ENCODE measurements at places on chromosomes 5 and 9. TPM values are rescaled to one million over a fixed set of nuclear protein-coding genes. Genes with fewer than 3 reads are reported as not detected.
A peak's percentile ranks its signal among the peaks of the same experiment; 100 is the strongest.

STING1 gene
- 35.7 TPM for polyA plus RNA-seq

OR1J2 gene
- polyA plus RNA-seq: not detected

TPM2 gene
- polyA plus RNA-seq: 208 TPM

IFNB1 gene
- not detected for polyA plus RNA-seq

ANKRD55 gene
- polyA plus RNA-seq: 1.3 TPM

FBXW11 gene
- polyA plus RNA-seq: 57.4 TPM

GRCh38 chr9:112970939-112971338, 41.1 kb downstream of the ZNF883 start:
- no peak for DNase-seq

DNA sequence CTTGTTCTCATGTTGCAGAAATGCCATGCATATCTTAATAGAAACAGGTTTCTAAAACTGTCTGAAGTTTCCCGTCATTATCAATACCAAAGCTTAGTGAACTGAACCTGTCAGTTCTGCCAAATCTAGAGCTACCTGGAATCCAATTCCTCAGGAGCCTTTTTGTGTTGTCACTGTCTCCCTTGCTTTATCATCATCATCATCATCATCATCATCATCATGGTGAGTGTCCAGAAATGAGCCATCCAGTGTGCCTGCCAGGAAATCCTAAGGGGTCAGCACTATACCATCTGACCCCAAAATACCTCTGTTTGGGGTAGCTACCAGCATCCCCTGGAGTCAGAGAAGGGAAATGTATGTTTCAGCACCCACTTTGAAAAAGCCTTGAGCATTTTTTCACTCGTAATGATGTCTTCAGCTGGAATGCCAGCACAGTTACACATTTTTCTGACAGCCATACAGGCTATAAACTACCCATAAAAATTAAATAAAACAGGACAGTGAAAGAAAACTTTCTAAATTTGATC, 150.3 kb downstream of the NR2F1-AS1 start:
- no peak for DNase-seq

DNA sequence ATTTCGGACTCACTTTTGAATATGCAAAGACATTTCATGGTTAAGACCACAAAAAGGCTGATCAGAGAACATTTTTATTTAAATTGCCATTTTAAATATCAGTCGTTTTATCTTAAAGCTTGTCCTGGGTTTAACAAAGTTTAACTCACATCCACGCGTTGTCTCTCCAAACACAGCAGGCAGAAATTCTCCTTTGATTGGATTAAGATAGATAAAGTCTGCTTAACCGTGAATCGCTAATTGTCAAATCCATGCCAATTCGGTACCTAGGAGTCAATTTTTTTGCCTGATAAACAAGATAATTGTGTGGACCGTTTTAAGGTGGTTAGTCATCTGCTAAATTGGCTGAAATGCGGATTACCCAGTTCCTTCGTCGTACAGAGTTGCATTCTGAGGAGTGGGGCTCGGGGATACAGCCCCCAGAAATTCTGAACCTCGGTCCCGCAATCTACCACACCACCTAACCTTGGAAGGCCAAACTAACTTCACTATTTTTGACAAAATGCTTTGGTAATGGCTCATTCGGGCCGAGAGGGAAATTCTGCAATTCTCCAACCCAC, 665 bp upstream of the BTF3 start:
- no peak for DNase-seq

- DNase-seq: no peak
Observed at GRCh38 chr9:136791516-136792276, 552 bp downstream of the TMEM141 start.

GRCh38 chr5:93607367-93608258, 24.6 kb downstream of the NR2F1 start:
- DNase-seq: no peak

GRCh38 chr5:139696894-139697658, 48.9 kb downstream of the CXXC5 start:
- DNase-seq: no peak

DNA sequence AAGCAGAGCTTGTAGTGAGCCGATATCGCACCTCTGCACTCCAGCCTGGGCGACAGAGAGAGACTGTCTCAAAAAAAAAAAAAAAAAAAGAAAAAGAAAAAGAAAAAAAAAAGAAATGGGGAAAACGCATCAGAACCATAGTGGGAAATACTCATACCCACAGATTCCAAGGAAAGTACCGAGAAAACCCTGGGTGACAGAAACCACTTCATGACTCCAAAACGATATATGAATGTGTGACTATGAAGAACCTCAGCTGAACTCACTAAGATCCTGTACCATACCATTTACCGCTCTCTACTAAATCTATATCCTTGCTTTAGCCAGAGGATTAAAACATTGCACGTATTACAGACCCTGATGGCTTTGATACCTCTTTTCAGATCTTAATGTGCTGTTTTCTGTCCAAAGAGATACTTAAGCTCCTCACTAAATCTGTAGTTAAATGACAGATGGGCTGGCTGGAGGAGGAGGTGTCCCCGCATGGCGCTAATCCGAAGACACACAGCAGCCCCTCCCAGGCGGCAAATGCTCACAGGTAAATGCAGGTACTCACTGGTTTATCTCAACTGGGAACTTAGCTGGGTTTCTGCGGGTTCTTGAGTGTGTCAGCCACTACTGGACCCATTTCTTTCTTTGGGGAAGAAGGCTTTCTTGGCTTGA, 2.8 kb downstream of the LPCAT1 start:
- DNase-seq: no peak

DNA sequence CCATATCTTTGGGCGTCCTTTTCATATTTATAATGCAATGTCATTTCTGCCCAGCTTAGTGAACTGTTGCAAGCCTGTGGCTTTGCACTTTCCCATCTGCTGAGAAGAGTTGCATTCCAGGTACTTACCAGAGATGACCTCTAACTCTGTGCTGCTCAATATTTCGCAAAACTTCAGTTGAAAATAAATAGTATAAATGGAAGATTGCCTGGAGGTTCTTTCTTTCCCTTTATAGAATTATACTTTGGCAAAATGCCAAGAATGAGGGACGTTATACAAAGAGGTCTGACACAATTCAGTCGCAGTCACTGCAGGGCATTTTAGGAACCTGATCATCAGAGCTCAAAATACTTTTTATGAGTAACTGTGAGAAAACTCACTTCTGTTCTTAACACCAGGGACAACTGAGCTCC, 18.9 kb upstream of the VLDLR start:
- DNase-seq: no peak

- no peak for DNase-seq
Observed at GRCh38 chr5:116830079-116830478, 255.5 kb upstream of the SEMA6A start.

- no peak for DNase-seq
Observed at GRCh38 chr9:127360250-127360649, 36.7 kb upstream of the SLC2A8 start.

DNA sequence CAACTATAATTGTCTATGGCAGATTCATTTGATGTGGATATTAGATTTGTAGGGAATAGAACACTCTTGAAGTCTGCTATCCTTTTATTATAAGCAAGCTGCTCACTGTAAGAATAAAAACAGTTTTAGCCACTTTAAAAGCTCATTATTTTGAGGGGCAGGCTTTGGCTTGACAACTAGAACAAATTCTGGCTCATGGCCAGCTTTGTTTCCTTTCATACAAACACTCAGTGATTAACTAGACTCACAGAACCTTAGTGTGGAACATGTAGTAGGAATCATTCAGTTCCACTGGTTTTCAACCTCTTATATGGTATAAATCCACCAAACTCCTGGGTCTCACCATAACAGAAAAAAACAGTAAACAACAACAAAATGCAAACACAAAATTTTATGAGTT, 27.4 kb upstream of the CEP120 start:
- peak; percentile 10 for DNase-seq

GRCh38 chr9:131661568-131662288, 78.1 kb downstream of the RAPGEF1 start:
- DNase-seq: no peak

DNA sequence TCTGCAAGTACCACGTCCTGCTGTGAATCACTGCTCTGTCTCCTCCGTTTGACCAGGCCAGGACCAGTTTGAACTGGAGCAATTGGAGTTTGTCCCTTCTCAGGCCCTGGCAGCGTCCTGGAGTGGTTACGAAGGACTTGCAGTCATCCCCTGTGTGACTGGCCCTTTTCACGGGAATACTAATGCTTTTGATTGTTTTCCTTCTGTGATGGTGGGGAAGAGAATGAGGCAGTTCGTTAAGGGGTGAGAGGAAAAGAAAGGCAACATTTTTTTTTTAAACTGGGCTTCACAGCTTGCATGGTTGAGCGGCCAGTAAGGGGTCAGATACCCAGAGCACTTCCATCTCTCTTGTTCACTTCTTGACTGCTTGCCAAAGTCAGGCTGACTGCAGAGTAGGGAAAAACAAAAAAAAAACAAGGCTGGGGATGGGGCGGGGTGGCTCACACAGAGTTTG, 153.5 kb upstream of the STK32A start:
- DNase-seq: no peak
